H7 (cell line): ENCODE measurements at places on chromosomes 1 and 21. TPM values are rescaled to one million over a fixed set of nuclear protein-coding genes. Genes with fewer than 3 reads are reported as not detected.

- peak; percentile 4 for DNase-seq
These were observed 190.0 kb upstream of the UBE2U start for GRCh38 chr1:64013395-64013794.

GRCh38 chr1:248852481-248853405 is 6.1 kb downstream of the ZNF692 start:
- no peak for DNase-seq

GRCh38 chr1:46605232-46605631 is 1.2 kb upstream of the MKNK1 start:
- no peak for DNase-seq

DNA sequence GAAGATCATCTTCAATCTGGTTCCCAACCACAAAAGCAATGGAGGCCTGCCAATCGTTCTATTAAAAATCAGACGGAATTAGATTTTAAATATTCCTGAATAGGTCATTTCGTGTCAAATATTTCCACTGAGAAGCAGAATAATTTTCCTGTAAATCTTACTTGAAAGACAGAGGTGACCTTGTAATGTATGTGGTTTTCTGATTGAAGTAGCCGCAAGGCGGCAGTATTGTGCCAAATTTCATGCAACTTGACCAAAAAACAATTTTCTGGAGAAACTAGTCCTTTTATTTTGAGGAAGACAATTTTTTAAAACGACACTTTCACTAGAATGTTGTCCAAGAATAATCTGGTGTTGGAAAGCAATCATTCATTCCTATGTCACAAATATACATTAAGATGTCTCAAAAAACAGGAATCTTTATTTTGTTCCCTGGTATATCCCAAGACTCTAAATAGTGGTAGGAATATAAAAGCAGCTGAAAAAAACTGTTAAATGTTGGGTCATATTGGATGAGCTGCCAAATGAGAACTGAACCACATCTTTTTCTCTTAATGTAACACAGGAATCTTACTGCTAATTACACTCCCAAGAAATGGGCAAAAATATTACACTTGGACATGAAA is 33.6 kb downstream of the SPAG17 start:
- peak; percentile 18 for DNase-seq

DNA sequence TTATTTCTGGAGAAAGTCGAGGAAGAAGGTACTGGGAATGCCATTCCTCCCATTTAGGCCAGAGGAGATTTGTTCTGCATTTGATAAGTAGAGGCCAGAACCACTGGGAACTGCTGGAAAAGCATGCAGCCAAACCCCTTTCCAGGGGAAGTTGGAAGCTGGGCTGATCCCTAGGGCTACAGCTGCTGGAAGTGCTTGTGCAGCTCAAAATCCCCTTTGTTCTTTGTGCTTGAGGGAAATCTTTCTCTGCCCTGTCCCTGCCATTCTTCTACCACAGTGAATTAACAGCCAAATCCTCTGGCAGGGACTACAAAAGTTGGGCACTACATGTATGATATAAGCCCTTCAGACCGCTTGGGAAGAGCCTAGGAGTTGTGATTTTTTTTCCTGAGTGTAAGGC is 734.1 kb downstream of the LRRIQ3 start:
- no peak for DNase-seq

PIGR gene
- 0.03 TPM in 1 of 2 replicates, not detected in the other for total RNA-seq

DNA sequence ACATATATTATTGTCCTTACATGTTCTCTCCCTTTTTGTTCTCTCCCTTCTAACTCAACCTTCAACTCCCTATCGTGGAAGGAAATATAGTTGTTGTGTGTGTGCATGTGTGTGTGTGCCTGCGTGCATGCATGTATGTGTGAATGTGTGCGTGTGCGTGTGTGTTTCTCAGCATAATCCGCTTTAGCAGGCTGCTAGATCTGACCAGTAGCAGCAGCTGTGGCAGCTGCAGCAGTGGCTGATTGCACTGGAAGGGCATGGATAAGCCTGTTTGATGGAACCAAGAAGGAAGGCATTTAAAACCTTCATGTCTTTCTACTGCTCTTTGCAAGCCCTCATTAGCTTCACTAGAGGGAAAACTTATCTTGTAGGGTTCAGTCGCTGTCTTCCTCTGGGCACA is 65.6 kb upstream of the IRF2BP2 start:
- DNase-seq, result no peak

GRCh38 chr1:17134034-17134433 is 14.8 kb upstream of the PADI2 start:
- DNase-seq, result no peak

DDR2 gene
- total RNA-seq, result 0.17 and 0.55 TPM in 2 replicates

DNA sequence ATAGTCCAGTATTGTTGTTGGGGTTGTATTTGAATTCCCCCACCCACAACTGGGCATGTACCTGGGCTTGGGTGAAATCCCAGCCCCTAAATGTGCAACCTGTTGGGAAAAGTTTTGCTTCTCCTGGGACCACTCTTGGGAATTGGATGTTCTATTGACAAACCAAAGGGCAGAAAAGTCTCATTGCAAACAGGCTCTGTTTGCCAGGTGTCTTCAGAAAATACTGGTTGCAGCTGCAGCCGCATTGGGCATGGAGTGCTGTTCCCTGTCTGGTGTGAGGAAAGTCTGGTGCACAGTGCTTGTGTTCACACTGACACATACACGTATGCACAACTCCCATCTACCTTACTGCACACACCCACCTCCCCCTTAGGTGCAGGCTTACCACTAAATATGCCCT is 12.1 kb downstream of the PTPRU start:
- no peak for DNase-seq

DPH2 gene
- total RNA-seq, result 75.4 and 83.4 TPM in 2 replicates

GRCh38 chr21:19490481-19490880 is 1086.9 kb upstream of the TMPRSS15 start:
- DNase-seq, result no peak

- peak; percentile 38 for DNase-seq
These were observed 145.1 kb upstream of the SMYD2 start for GRCh38 chr1:214135886-214136285.

CFHR3 gene
- 0.87 and 3.0 TPM in 2 replicates for total RNA-seq

KIF14 gene
- 16.3 and 26.9 TPM in 2 replicates for total RNA-seq

DNA sequence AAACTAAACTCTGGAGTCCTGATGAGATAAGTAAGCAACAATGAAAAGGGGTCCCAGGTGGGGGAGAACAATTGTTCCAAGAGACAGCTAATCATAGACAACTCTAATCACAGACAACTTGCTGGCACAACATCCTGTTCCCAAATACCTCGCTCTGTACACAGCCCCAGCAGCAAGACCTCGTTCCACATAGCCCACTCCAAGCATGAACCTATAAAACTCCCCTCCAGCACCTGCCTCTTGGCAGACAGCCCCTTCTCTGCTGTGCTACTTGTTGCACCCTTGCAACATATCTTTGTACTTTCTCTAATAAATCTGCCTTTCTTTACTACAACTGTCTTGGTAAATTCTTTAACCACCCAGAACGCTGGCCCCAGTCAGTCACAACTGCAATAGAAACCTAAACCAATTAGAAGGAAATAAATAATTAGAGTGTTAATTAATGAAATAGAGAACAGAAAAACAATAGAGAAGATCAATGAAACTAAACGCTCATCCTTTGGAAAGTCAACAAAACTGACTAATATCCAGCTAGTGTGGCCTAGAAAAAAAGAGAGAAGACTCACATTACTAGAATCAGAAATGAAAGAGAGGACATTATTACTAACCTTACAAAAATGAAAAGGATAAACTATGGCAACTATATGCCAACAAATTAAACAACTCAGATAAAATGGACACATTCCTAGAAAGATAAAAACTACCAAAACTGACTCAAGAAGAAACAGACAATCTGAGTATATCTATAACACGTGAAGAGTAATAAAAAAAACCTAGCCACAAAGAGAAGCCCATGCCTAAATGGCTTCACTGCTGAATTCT is 36.1 kb downstream of the LRRC40 start:
- DNase-seq, result no peak

TAS1R3 gene
- total RNA-seq, result 0.14 TPM in 1 of 2 replicates, not detected in the other

GRCh38 chr1:25478633-25479032 is 47.9 kb downstream of the MACO1 start:
- no peak for DNase-seq

PEF1 gene
- total RNA-seq, result 95.7 and 129 TPM in 2 replicates

PIK3C2B gene
- 14.7 and 18.1 TPM in 2 replicates for total RNA-seq

GRCh38 chr1:176374967-176375569 is 87.9 kb upstream of the PAPPA2 start:
- DNase-seq, result peak; percentile 28

DNA sequence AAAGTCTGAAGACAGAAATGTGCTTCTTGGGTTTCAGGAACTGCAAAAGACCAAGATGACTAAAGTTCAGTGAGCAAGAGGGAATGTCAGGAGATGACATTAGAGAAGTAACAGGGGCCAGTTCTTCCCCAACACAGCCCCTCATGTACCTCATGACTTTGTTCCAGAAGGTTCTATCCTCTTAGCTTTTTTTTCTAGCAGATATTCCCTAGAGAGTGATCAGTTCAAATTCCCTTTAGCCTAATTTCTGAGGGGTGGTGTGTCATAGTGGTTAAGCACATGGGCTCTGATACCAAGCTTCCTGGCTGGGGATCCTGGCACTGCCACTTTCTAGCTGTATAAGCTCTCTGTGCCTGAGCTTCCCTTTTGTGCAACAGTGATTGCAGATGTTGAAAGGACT is 108.0 kb downstream of the LBR start:
- no peak for DNase-seq

PGM1 gene
- 170 and 234 TPM in 2 replicates for total RNA-seq

DNA sequence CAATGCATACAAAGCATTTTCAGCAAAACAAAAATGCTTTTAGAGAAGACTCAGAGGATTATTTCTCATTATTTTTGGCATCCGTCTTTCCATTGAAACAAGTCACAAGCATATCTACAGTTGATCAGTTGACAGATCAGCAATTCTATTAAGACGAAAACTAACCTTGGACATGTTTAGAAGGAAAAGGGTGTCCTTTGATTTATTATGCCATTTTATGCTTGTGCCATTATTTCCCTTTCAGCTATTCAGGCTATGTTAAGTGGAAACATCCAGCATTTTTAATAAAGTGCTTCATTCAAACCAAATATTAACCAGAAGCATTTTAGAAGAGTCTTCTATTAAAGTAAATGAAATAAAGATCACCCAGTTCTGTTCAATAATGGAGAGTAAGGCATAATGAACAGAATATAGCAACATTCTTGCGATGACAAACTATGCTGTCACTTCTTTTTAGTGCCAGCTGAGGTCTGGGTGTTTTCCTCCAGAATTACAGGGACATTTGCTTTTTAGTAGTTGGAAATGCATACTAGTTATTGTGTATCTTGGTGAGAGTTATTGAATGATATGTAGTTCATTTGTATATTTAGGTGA is 481.4 kb downstream of the PLA2G4A start:
- no peak for DNase-seq
